NCI-H1048 (cell line): ENCODE measurements at places on chromosomes 11 and 22.

DNA sequence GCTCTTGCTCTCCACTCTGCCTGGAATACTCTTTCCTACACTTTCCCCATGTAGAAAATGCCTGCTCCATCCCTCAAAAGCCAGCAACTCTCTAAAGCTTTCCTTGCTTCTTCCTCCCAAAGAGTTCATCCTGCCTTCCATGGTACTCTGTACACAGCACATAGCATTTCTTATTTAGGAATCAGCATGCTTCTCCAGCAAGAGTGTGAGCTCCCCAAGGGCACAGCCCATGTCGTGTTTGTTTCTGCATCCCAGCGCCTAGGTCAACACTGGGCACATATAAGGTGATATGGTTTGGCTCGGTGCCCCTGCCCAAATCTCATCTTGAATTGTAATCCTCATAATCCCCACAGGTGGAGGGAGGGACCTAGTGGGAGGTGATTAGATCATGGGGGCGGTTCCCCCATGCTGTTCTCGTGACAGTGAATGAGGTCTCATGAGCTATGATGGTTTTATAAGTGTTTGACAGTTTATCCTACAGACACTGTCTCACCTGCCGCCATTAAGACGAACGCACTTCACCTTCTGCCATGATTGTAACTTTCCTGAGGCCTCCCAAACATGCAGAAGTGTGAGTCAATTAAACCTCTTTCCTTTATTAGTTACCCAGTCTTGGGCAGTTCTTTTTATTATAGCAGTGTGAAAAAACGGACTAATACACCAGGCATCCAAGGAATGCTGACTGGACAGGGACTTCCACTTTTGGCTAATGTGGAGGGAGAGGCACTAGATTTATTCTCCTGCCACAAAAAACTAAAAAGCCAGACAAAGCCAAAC lies 8.2 kb downstream of the VPS37C start:
- DNase-seq: no peak

GRCh38 chr11:88345408-88345807 lies 7.9 kb upstream of the CTSC start:
- no peak for DNase-seq

DNA sequence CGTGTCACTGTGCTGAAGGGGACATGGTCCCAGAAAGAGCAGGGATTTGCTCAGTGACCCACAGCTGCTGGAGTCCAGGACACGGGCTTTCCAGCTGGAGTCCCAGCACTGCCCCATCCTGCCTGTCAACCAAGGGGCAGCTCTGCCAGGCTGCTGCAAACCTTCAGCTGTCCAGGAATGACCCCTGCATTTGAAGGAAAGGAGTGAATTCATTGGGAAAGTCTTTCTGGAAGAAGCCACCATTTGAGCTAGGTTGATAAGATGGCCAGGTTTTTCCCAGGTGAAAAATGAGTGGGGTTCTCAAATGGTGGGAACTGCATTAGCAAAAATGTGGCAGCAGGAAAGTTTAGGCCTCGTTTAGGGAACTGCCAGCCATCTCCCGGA lies 9.4 kb downstream of the KCNK7 start:
- no peak for DNase-seq

DNA sequence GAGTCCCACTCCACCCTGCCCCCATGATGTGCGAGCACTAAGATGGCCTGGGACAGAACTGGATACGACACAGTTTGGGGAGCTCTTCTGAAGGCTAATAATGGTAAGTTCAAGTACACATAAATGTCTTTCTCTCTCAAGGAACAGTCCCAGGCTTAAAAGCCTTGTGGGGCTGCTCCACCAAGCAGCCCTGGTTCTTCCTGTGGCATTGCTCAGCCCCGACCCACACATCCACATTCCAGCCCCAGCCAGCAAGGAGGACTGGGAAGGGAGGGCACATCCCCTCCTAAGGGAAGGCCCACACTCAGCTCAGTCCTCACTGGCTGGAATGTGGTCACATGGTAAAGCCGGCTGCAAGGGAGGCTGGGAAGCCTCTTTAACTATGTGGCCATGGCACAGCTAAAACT lies 13.3 kb upstream of the MB start:
- DNase-seq: no peak

GRCh38 chr11:15569305-15570025 lies 454.7 kb downstream of the INSC start:
- no peak for DNase-seq

DNA sequence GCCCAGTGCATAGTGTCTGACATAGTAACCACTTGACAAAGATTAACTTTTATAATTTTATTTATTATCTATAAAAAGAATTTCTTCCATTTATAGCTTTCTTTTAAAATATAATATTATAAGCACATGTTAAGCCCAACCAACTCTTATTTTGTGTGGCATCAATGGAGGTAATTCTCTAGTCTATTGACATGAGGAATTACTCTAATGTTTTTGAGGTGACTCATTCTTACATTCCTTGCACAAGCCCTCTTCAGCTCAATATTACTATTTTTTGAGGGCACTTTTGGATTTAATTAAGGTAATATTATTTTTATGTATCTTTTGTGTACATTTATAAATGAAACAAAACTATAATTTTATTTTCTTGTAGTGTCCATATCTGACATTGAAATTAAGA lies 59.6 kb downstream of the AASDHPPT start:
- no peak for DNase-seq

GRCh38 chr11:69721106-69721505 lies 17.3 kb upstream of the FGF19 start:
- DNase-seq: no peak

DNA sequence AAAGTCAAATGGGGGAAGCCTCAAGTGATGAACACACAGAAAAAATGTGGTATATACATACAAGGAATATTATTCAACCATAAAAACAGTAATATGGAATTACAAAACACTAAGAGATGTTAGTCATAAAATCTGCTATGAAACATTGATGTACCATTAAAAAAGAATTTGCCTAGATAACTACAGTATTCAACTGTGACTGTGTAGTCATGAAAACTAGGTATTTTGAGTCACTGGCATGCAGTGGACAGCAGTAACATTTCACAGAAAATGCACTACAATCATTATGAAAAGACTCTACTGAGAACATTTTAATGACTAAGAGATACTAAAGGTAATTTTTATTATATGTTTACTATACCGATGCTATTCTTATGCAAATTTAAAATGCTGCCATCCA lies 11.7 kb downstream of the ZNF195 start:
- no peak for DNase-seq

GRCh38 chr11:110182886-110183285 lies 89.7 kb downstream of the ZC3H12C start:
- no peak for DNase-seq

- DNase-seq: no peak
Measured at GRCh38 chr22:23571486-23571885, 8.6 kb downstream of the IGLL1 start.

- DNase-seq: no peak
Measured at GRCh38 chr11:86523738-86524619, 148.4 kb downstream of the ME3 start.

DNA sequence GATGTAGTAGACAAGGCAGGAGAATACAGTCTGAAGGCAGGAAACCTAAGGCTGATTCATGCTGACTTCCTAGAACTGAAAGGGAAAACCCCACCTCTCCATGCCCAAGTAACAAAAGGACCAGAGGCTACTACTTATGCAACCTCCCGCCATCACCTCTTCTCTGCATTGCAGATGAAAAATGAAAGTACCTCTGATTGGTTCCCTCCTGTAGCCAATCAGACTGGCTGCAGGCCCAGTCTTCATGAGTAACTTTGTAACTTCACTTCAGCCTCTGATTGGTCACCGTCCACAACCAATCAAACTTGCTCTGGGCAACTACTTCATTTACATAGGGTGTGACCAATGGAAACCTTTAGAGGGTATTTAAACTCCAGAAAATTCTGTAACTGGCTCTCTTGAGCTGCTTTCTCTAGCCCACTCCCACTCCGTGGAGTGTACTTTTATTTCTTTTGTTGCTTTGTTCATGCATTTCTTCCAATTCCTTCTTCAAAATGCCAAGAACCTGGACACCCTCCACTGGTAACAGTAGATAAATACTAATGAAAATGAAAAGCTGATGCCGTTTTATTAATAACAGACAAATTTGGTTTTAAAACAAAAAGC lies 5.2 kb upstream of the MAP6 start:
- no peak for DNase-seq

GRCh38 chr11:99391245-99391644 lies 370.5 kb downstream of the CNTN5 start:
- DNase-seq: no peak

- no peak for DNase-seq
Measured at GRCh38 chr11:110870816-110871522, 158.7 kb upstream of the ARHGAP20 start.

GRCh38 chr11:47192111-47192510 lies 5.9 kb upstream of the PACSIN3 start:
- DNase-seq: no peak

DNA sequence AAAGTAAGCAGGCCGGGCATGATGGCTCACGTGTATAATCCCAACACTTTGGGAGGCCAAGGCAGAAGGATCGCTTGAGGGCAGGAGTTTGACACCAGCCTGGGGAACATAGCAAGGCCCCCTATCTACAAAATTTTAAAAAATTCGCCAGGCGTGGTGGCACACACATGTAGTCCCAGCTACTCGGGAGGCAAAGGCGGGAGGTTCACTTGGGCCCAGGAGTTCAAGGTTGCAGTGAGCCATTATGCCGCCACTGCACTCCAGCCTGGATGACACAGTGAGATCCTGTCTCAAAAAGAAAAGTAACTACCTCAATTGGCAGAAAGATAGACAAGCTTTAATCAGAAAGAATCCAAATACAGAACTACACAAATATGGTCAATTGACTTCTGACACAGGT lies 31.0 kb downstream of the CADM1 start:
- DNase-seq: no peak

DNA sequence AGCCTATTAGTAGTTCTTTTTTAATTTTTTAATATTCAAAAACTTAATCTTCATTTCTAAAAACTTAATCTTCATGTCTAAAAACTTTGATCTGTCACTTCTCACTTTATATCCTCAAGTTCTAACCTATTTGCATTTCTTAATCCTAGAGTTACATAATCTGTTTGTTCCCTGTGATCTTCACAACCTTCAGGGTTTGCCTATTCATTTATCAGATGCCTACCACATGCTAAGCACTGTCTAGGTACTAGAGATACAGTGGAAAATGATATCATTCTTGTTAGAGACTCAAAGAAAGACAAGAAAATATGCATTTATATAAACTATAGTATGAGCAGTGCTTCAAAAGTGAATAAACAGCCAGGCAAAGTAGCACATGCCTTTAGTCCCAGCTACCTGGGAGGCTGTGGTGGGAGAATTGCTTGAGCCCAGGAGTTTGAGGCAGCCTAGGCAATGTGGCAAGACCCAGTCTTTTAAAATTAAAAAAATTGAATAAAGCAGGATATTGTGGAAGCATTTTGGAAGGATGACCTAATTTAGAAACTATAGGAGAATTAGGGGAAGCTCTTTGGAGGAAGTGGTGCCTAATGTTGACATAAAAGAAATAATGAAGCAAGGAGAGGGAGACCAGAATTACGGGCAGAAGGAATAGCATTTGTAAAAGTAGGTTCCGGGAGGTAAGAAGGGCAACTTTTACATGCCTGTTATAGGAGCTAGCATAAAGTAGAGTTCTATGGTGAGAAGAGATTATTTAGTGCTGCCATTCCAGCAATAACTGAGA lies 54.4 kb upstream of the GRK2 start:
- no peak for DNase-seq

DNA sequence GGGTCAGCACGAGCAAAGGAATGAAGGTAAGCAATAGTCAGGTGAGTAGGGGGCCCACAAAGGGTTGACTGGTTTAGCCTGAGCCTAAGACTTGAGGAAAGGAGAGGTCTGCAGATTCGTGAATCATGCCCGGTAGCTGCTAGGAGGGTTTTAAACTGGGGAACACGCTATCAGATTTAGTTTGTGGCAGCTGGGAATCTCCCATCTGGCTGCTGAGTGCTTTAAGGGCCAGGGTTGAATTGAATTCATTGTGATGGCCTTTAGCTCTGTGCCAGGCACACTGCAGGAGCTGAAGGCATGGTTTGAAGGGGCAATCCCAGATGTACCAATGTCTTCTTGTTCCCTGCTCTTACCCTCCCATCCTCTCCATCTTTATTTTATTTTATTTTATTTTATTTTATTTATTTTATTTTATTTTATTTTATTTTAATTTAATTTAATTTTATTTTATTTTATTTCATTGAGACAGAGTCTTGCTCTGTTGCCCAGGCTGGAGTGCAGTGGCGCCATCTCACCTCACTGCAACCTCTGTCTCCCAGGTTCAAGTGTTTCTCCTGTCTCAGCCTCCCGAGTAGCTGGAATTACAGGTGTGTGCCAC lies 1.9 kb upstream of the NECTIN1 start:
- DNase-seq: no peak

GRCh38 chr11:35583843-35584242 lies 34.4 kb upstream of the FJX1 start:
- DNase-seq: no peak

GRCh38 chr11:121936370-121936769 lies 179.6 kb downstream of the BLID start:
- no peak for DNase-seq

DNA sequence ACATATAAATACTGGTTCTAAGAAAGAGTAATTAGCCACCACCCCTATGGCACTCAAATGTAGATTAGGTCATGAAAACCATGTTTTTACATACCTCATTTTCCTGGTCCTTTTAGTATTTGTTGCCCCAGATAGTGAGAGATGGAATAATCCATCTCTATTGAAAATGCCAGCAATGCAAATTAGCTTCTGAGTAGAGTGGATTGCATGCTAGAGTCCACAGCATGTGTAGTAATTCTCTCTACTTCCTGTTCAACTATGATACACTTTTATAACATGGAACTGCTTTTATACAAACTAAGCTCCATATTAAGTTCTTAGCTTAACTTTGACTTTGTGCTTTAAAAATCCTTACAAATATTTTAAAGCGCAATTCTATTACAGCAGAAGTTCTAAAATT lies 73.2 kb downstream of the TRPC6 start:
- peak; percentile 74 for DNase-seq

- no peak for DNase-seq
Measured at GRCh38 chr11:10285148-10285802, 8.7 kb downstream of the SBF2 start.

DNA sequence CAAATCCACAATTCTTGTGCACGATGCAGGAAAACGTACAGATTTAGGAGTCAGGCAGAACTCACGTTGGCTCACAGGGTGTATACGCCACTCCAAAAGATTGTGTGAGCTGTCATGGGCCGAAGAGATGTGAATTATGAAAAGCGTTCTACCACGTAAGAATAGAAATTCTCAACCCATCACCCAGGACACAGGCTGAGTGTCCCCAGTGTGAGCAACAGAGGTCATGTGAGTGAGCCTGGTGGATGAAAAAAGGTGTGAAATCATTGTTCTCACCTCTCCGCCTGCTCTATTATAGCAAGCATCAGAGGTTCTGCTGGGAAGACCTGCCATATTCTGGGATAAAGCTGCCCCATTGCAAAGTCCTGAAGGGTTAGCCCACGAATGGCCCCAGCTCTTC lies 235.0 kb downstream of the MN1 start:
- no peak for DNase-seq

DNA sequence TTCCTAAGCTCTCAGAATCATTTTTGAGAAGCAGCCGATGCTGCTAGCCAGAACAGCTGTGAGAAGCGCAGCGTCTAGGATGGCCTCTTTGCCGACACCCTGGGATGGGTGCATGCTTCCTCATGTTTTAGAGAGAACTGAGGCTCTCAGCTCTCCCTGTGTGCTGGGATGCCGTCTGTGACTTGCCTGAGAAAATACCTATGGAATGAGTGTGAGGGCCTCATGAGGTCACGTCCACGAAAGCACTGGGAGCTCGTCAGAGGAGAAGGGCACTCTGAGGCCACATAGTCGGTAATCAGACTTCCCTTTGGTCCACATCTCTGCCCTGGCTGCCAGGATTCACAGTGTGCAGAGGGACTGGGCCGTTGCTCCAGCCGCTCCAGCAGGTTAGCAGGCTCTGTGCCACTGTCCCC lies 54.7 kb downstream of the MICAL3 start:
- DNase-seq: no peak
